ENCODE measurements at places on chromosomes 7 and 10. TPM values are rescaled to one million over a fixed set of nuclear protein-coding genes. Genes with fewer than 3 reads are reported as not detected.

The SSC4D gene
- total RNA-seq, result 1.3 TPM

The CRTAC1 gene
- 1.6 TPM for total RNA-seq

The CPED1 gene
- not detected for total RNA-seq

The LEP gene
- not detected for total RNA-seq

The ACTL6B gene
- total RNA-seq, result not detected

The CLRN3 gene
- not detected for total RNA-seq

The CUL1 gene
- 50.1 TPM for total RNA-seq

The NEUROD6 gene
- total RNA-seq, result not detected

The UCMA gene
- total RNA-seq, result not detected

The CD36 gene
- not detected for total RNA-seq

The ACADSB gene
- 7.8 TPM for total RNA-seq

The LBX1 gene
- not detected for total RNA-seq

The ETV1 gene
- total RNA-seq, result 2.1 TPM

The TRDMT1 gene
- total RNA-seq, result 2.9 TPM

The OR2A42 gene
- total RNA-seq, result not detected

The ELMO1 gene
- total RNA-seq, result 3.4 TPM

The WEE2 gene
- not detected for total RNA-seq

The CACNB2 gene
- total RNA-seq, result not detected

The CYP26C1 gene
- total RNA-seq, result not detected

The ARMC10 gene
- total RNA-seq, result 30.8 TPM
